ENCODE measurements at places on chromosomes 1 and 21.
A peak's percentile ranks its signal among the peaks of the same experiment; 100 is the strongest.

GRCh38 chr1:68384872-68385411 is 64.8 kb downstream of the RPE65 start:
- no peak for DNase-seq

DNA sequence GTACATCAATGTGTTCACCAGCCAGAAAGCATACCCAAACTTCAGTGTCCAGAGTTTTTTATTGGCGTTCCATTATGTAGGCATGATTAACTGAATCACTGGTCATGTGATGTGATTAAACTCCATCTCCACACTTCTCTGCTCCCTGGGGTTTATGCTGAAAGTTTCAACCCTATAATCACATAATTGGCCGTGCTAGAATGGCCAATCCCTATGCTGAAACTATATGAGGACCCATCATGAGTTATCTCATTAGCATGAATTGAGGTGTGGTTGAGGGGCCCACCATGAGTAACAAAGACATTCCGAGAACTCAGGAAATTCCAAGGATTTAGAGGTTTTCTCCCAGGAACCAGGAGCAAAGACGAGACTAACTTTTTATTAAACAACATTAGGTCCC is 31.8 kb upstream of the FBXO28 start:
- DNase-seq, result no peak

GRCh38 chr1:212754193-212754592 is 37.4 kb downstream of the NSL1 start:
- DNase-seq, result peak; percentile 37

- no peak for DNase-seq
Measured at GRCh38 chr1:208475449-208475848, 231.3 kb upstream of the PLXNA2 start.

DNA sequence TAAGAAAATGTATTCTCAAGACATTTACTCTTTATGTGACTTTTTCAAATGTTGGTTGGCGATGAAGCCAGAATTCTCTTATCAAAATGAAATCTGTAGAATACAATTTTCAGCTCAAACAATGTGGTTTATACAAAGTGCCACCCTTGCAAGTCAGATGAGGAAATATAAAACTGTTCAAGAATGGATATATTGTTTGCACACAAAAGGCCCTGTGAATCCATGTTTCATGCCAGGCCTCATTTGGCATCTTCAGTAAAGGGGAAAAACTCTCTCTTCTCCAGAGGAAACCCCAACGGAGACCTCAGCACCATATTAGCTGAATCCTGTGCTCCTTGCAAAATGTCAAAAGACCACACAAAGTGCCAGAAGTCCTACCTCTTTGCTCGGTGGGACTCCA is 310.4 kb downstream of the RRAGC start:
- DNase-seq, result no peak

GRCh38 chr1:200153277-200154055 is 126.0 kb downstream of the NR5A2 start:
- DNase-seq, result peak; percentile 44

GRCh38 chr1:34290831-34291230 is 114.1 kb downstream of the C1orf94 start:
- no peak for DNase-seq

DNA sequence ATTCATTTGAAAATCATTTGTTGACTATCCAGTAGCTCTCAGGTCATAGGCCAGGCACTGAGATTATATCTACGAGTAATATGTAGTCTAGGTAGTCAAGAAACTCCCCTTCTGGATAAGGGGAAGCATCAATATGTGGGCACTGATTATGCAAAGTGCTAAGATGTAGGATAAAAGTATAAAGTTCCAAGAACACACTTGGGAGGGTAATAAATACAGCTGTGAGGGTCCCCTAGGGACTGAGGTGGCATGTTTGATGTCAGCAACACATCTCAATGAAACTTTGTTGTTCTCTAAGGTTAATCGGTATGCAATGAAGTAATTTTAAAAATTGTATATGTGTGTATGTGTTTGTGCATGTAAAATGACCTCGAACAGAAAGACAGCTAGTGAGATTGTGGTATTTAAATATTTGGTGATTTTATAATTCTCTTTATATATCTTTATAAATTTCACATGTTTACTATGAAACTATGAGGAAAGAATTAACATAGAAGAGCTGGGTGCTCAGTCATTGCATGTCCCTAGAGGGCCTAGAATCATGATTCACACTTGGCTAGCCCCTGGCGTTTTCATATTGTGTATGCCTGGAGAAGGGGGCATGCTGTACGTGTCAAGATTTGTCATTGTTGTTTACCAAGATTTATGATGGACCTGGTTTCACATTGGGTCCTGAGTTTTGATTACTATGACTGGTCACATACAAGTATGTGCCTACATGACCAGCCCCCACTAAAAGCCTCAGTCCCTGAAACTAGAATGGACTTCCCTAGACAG is 140.1 kb upstream of the DUSP10 start:
- DNase-seq, result no peak

DNA sequence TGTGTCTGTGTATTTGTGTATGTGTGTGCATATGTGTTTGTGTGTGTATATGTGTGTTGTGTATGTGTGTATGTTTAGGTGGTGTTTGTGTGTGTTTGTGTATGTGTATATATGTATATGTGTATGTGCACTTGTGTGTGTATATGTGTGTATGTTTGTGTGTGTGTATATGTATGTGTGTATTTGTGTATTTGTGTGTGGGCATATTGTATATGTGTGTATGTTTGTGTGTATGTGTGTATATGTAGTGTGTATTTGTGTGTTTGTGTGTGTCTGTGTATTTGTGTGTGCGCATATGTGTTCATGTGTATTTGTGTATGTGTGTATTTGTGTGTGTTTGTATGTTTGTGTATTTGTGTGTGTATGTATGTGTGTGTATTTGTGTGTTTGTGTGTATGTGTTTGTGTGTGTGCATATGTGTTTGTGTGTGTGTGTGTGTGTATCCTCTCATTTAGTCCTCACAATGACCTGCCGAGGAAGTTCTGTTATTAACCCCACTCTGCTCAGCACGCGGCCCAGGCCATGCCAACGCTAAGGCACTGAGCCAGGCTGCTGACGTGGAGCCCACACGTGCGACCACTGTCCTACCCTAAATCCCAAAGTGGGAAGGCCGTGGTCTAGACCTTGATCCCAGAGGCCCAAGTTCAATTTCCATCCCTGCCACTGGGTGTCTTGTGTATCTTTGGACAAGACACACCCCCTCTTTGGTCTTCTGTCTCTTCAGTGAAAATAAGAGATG is 43.2 kb upstream of the TMEM51 start:
- DNase-seq, result no peak

- no peak for DNase-seq
Measured at GRCh38 chr21:39715804-39716397, 29.1 kb upstream of the IGSF5 start.

DNA sequence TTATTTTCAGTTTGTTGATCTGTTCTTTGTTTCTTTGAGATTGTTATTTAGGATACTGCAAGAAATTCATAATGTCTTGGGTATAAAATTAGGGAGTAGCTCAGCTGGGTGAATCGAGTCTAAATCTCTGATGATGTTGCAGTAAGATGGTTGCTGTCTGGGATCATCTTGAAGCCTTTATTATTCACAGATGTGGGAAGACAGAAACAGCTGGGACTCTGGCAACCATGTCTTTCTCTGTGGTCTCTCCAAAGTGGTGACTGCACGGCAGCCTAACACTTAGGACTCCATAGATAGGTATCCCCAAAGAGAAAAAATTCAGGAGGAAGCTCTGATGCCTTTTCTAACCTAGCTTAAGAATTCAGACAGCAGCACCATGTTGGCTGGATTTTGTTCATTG is 52.7 kb downstream of the RAP1A start:
- DNase-seq, result no peak

DNA sequence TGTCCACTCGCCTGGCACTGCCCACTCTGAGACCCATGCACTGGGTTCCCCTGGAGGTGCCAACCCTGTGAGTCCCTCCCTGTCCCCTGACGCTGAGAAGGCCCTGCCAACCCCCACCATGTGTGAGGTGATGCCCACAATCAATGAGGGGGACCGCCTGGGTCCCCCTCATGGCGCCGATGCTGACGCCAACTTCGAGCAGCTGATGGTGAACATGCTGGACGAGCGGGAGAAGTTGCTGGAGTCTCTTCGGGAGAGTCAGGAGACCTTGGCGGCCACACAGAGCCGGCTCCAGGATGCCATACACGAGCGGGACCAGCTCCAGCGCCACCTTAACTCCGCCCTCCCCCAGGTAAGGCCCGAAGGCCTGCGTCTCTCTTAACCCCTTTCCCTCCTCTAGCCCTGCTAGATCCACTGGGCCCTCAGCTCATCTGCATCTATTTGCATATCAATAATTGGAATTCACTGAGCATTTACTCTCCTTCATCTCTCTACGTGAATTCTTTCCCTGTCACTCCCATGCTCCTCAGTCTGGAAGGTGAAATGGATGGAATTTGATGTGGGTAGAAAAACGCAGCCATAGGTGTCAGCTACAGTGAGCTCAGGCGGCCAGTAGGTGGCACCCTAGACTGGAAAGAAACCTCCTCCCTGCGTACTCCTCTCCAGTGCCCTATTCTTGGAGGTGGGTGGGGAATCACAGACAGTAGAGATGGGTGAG is 12.8 kb downstream of the PPFIA4 start:
- DNase-seq, result peak; percentile 50

GRCh38 chr1:37995751-37996345 is 6.0 kb upstream of the SF3A3 start:
- DNase-seq, result no peak

DNA sequence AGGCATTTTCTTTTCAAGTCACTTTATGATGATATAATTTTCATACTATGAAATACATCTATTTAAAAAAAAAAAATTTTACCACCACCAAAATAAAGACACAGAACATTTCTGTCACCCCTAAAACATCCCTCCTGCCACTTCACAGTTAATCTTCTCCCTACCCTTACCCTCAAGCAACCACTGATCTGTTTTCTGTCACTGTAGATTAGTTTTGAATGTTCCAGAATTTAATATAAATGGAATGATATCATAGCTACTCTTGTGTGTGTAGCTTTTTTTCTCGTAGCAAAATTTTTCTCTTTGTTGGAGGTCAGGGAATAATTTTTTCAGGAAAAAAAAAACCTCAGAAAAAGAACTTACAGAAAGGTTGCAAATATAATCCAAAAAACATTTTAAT is 152.7 kb downstream of the RHOU start:
- DNase-seq, result no peak
